Cardiac muscle cell (in vitro differentiated cells and primary cell): ENCODE measurements at places on chromosomes 16 and 17.

- no peak for DNase-seq
Observed at GRCh38 chr17:37259030-37259735, 116.6 kb upstream of the C17orf78 start.

DNA sequence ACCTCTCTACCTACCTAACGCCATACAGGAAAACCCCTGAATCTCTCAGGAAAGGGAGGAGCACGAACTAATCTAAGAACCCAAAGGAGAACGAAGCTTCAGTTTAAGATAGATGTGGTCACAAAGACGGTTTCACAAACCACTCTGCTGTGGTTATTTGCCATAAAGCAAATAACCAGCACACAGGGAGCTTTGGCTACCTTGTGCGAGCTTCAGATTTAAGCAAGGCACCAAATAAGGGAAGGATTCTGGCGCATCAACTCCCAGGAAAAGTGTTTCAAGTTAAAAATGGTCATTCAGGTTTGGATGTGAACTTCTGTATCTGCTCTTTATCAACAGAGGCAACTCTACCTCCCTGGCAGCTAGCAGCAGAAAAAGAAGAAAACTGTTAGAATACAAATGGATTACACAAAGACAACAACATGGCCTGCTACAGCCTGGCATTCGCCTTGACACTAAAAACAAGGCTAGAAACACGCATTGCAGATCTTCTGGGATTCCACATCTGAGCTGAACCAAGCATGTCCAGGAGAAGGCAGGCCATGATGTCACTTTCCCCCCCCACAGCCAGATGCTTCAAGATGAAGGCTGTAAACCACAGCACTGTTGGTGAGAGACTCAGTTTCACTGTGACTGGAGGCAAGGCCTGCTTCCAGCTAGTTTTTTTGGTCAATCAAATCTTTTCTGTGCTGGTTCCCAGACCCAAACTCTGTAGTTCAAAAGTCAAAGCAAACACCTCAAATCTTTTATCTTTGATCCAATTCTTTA, 43.6 kb downstream of the SMG6 start:
- DNase-seq, result no peak

DNA sequence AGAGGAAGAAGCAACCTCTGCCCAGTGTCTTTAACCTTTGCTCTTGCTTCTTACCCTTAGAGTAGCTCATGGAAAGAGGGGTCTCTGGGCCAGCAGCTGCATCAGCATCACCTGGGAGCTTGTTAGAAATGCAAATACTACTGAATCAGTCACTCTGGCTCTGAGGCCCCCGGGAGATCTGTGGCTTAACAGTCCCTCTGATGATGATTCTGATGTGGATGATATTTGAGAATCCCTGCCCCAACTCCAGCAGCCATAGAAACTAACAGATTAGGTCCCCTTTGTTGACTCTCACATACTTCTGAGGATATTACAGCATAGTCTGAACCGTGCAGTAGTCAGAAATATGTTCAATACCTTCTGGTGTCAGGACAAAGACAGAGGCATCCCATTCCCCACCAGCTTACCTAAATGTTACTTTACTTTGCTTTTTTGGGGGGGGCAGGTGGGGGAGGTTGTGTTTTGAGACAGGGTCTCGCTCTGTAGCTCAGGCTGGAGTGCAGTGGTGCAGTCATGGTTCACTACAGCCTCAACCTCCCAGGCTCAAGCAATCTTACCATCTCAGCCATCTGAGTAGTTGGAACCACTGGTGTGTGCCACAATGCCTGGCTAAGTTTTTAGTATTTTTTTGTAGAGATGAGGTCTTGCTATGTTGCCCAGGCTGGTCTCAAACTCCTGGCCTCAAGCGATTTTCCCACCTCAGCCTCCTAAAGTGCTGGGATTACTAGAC, 220.1 kb downstream of the CCDC182 start:
- no peak for DNase-seq

DNA sequence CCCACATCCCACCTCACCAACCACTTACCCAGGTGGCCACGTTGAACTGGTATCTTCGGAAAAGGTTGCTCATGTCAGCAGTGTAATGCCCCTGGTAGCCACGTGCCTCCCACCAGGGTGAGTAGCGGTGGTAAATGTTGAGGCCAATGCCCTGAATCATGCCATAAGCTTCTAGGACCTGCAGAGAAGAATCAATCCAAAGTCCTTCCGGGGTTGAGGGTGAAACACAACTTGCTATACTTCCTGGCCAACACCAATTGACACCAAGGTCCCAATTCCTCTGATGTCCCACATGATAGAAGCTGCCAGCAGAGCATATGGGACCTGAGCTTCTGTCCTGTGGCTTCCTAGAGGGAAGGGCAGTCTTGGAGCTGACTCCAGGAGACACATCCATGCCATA, 11.3 kb upstream of the CNOT1 start:
- no peak for DNase-seq

DNA sequence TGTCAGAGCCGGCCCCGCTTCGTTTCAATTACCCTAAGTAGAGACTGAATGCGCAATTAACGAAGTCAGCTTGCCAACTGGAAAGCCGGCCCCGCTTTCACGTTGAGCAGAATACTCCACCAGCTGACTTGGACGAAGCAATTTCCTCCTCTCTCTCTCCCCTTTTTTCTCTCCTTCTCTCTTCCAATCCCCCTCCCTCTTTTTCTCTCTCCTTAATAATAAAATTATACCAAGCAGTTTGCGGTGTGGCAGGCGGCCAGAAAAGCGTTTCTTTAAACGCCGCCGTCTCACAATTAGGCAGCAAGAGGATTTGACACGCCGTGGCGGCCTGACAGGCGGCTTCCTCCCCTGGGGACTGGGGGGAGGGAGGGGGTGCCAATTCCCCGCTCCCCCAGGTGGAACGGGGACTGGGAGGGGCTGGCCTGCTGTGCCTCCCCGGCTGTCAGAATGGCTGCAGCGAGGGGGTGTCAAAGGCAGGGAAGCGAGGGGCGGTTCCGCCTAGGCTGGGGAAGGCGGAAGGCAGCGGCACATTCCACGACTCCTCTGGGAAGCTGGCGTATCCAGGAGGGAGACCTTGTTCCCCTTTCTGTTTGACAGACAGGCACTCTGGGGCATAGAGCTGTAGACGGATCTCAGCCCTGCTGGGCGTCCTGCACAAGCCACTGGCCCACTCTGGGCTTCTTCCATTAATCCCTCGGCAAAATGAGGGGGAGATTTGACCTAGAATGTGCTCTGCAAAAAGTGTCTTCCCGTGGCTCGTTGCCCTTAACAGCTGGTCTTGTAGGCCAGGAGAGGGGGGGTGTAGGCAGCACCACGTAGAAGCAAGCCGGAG, 52.7 kb downstream of the SREBF1 start:
- DNase-seq, result peak; percentile 71

- DNase-seq, result no peak
Observed at GRCh38 chr17:41810659-41811548, 845 bp downstream of the P3H4 start.

DNA sequence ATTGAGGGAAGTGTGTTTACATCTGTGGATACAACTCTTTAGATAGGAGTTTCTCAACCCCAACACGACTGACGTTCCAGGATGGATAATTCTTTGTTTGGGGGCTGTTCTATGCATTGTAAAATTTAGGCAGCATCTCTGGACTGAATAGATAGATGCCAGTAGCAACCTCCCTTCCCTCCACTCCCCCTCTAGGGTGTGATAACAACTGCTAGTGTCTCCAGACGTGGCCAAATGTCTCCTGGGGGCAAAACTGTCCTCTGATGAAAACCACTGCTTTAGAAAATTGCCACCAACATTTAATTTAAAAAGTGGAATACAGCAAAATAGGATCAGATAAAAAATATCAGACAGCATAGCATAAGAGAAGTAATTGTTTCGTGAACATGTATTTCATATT, 79.9 kb downstream of the HS3ST3A1 start:
- DNase-seq, result no peak

- no peak for DNase-seq
Observed at GRCh38 chr17:12966413-12966812, 51.4 kb downstream of the ELAC2 start.

- DNase-seq, result no peak
Observed at GRCh38 chr17:64230791-64231408, 32.2 kb downstream of the TEX2 start.

GRCh38 chr17:77420804-77421629, 280.2 kb downstream of the SEC14L1 start:
- DNase-seq, result peak; percentile 83
